Esophagus mucosa (tissue), 1 donor: ENCODE measurements at places on chromosomes 16 and 17.

GRCh38 chr16:50395763-50396710 is 27.2 kb upstream of the BRD7 start:
- ATAC-seq, result peak; percentile 62

DNA sequence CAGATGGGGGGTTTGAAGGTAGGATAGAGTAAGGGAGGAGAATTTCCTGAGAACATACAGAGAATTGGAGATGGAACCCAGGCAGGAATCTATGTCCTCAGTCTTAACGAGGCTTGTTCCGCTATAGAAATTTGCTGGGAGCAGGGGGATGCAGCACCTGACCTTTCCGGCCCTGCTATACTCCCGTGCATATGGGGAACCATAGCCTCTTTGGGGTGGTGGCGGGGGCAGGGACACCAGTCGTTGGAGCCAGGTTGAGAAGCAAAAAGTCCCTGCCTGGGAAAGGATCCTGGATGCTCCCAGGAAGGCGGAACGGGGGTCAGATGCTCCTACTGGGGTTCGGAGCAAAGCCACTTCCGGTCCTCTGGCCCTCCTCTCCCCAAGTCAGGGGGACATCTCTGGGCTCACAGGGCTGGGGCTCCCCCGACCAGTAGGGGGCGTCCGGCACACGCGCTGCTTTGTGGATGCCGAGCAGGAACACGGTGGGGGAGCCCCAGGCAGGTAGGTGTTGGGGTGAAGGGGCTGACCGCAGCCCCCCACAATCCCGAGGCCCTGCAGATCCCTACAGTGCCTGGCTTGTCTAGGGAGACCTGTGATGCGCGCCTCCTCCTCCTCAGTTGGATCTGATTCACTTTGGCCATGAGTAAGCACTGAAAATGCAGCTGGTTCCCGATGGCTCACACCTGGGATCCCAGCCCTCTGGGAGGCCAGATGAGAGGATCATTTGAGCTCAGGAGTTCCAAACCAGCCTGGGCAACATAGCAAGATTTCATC is 15.5 kb upstream of the TFAP4 start:
- ATAC-seq, result peak; percentile 68

GRCh38 chr17:80659651-80660050 is 115.0 kb downstream of the RPTOR start:
- no peak for ATAC-seq

DNA sequence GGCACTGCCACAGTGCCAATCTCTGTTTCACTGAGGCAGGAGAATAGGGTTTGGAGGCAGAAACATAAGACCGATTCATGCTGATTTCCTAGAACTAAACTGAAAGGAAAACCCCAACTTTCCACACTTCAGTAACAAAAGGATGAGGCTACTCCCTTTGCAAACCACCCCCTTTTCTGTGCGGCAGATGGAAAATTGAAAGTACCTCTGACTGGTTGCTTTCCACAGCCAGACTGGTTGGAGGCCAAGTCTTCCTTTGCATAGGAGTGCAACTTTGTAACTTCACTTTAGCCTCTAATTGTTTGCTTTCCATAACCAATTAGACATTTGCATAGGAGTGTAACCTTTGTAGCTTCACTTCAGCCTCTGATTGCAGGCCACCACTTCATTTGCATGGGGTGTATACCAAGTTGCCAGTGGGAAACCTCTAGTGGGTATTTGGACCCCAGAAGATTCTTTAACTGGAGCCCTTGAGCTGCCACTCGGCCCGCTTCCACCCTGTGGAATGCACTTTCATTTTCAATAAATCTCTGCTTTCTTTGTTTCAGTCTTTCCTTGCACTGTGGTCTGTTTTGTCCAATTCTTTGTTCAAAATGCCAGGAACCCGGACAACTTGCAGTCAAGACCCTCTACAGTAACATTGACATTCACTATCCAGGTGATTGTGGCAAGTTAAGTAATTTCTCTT is 252.0 kb downstream of the UTP18 start:
- no peak for ATAC-seq

DNA sequence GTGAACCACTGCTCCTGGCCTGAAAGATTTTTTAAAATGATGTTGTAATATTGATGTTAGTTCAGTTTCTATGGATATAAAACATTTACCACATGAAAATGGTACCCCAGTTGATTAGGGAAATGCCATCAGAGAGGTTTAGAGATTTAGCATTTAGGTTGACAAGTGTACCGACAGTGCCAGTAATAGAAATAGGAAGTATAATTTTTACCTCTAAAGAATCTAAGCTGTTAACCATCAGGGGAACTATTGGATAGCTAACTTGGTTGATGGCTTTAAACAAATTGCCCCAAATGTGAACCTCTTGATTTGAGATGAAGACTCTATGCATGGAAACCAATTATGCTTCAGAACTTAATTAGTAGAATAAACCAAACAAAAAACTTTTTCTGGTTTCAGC is 6.4 kb downstream of the CBFB start:
- ATAC-seq, result no peak

DNA sequence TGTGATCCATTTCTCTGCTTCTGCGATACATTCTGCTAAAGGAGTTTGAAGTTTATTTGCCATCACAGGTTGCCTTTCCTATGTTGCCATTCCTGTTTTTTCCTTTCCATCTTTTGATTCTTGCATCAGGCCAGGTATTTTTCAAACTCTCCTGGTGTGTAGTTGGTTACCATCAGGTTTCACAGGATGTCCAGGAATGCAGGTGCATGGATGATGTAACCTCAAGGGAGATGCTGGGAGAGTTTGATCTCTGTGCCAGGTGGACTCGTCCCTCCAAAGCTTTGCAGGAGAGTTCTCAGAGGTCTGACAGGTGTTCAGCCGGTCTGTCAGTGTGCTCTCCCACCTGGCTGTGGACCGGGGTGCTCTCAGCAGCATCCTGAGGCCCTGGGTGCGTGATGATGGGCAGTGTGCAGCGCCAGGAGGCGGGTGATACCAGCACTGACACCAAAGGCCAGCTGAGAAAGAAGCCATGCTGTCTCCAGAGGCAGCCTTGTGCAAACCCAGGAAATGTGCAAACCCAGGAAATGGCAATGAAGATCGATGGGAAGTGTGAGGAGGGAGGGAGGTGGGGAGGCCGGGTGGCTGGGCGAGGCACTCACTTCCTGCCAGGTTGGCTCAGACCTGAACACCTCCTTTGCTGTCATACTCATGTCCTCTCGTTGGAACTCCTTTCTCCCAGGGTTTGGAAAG is 1.7 kb downstream of the ATP2C2 start:
- ATAC-seq, result peak; percentile 47

DNA sequence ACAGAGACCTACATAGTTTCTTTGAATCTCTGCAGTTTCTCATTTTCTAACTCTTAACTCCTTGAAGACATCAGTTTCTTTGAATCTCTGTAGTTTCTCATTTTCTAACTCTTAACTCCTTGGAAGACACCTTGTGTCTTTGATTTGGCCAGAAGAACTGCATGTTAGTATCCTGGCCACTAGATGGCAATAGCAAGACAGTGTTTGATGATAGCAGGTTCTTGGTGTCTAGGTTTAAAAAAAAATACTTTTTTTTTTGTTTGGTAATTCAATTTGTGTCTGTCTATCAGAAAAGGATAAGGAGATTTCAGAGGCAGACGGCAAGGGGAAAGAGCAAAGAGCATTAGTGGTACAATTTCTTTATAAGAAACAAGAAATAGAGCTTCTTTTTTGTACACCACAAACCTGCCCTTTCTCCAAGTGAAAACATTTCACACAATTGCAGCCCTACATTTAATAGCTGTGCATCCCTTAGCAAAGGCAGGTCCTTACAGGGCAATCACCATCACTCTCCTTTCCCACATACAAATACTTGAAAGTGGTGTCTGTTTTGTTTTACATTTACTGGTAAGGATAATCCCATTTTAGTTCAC is 1324.9 kb upstream of the CDH8 start:
- ATAC-seq, result no peak
